ENCODE measurements at places on chromosomes 2 and 18.

DNA sequence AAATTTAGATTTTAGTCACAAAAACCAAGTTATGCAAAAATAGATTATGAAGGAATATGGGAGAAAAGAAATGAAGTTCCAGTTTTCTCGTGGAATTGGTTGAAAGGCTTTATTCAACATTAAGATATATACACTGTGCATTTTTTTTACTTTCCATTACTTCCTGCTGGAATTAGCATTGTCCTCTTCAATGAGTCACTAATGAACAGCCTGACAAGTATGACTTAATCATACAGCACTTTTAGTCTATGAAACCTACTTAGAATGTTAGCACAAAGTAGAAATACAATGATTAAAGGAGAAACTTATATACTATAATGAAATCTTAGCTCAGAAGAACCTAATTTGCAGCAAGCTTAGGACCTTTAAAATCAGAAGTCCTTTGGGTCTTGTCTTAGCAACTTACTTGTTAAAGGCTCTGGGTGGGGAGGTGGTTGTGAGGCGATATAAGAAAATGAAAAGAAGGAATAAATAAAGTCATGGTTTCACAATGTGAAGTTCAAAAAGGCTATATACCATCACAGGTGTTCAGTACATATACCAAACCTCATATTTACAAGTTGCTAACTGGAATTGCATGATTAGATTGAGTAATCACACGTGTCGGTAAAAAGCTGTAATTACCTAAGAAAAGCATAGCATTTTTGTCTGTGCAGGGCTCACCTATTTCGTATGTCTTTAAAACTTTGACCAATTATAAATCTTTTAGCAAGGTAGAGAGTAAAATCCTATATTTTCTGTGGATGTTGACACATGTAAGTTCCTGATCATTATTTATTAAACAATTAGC is 236.8 kb downstream of the CAMKMT start:
- no peak for DNase-seq

DNA sequence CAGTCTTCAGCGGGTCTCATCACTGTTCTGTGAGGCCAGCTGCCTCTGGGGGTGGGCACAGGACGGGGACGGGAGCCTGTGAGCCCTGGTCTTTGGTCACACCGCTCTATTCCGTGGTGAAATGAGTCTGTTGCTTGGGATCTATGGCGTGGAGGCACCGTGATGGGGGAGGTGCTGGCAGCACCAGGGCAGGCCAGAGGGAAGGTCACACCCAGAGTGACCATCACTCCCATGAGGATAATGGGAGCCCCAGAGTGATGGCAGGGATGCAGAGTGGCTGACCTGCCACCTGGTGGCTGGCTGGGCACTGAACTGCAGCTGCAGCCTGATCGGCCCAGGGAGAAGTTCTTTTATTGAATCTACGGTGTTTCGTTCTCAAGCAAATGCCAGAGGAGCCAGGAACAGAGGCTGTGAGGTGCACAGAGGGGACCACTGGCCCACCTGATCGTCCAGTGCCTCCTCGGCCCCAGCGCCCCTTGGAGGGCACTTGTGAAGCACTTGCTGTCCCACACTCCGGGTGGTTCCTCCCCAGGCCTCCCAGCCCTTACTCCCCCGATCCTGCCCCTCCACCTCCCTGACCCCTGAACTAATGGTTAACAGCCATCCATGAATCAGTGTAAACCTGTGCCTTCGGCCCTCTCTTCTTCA is 17.9 kb downstream of the KCNIP3 start:
- no peak for DNase-seq

DNA sequence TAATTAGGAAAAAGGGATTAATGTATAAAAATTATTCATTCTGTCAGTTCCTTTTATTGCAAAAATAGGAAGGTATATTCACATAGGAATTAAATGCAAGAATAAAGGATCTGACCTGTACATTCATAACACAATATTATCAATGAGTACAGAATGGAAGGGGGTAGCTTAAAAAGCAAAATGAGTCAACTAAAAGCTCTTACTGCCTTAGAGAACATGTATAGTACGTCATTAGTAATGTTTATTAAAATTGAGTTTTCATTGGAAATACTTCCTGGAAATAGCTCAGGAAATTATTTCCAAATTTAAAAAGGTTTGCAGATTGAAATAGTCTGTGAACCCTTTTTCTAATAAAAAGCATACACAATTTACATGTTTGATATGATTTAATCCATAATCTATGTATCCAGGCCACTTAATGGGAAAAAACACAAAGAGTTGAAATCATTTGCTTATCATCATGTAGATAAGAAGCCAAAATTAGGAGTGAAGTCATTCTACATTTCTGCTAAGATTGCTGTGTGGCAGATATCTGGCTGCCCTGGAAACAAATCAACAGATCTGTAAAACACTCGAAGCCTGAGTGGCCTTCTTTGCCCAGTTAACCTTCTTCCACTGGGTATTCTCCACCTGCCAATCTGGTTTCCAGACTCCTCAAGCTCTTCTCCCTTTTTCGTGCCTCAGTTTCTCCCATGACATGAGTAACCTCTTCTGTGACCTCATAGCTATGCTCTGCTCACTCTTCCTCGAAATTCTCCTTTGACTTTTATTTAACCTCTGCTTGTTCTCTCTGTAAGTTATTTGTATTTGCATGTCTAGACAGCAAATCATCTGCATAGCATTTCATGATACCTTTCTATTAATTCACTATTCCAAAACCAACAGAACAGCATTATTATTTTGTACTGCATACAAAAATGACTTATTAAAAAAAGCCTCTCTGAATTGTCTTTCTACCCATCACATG is 181.2 kb upstream of the REV1 start:
- DNase-seq, result peak; percentile 23

- DNase-seq, result no peak
Measured at GRCh38 chr2:112173646-112174319, 35.6 kb downstream of the FBLN7 start.

- no peak for DNase-seq
Measured at GRCh38 chr18:6255886-6256285, 158.8 kb downstream of the L3MBTL4 start.

DNA sequence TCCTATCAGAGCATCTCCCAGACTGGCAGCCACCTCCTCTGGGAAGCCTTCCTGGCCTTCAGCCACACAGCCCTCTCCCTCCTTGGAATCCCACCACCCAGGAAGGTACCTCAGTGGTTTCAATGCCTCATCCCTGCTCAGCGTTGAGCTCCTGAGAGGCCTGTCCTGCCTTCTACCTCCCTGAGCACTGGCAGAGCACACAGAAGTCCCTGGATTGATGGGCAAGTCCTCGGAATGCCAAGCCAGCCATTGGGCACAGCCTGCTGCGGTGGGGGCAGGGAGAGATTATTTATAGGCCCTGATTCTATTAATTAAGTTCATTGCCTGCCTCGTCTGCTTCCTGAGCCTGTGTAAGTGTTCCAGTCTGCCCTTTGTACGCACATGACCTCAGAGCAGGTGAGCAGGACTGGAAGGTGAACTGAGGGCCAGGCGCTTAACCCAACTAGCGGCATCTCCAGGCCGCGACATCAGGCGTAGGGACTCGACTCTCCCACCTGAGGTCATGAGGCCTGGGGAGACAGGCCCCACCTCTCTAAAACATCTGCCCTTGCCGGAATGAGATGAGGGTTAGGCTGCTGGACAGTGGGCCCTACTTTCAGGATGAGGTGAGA is 63.4 kb downstream of the SMAD7 start:
- no peak for DNase-seq

DNA sequence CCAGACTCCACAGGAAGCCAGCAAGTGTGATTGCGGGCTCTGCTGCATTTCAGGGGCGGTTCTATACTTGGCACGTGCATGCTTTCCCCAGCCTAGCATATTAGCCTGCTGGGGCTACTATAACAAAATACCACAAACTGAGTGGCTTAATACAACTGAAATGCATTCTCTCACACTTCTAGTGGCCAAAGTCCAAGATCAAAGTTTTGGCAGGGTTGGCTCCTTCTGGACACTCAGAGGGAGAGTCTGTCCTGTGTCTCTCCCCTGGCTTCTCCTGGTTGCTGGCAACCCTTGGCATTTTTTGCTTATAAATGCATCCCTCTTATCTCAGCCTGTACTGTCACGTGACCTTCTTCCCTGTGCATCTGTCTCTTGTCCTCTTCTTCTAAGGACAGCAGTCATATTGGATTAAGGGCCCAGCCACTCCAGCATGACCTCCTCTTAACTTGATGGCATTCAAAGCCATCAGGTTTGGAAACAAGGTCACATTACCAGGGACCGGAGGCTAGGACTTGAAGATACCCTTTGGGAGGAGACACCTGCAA is 138.7 kb downstream of the RNF152 start:
- DNase-seq, result no peak

- DNase-seq, result peak; percentile 65
Measured at GRCh38 chr2:168118733-168119514, 128.5 kb downstream of the STK39 start.

- DNase-seq, result no peak
Measured at GRCh38 chr2:168428431-168428830, 27.6 kb upstream of the CERS6 start.

DNA sequence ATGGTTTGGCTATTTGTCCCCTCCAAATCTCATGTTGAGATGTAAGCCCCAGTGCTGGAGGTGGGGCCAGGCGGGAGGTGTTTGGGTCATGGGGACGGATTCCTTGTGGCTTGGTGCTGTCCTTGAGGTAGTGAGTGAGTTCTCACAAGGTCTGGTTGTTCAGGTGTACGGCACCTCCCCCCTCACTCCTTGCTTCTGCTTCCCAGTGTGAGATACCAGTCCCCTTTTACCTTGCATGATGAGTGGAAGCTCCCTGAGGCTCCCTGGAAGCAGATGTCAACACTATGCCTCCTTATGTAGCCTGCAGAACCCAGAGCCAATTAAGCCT is 232.6 kb downstream of the LDLRAD4 start:
- no peak for DNase-seq
